ENCODE measurements at places on chromosomes 11 and 22. TPM values are rescaled to one million over a fixed set of nuclear protein-coding genes. Genes with fewer than 3 reads are reported as not detected.

NKAPD1 gene
- total RNA-seq, result 17.4 TPM

MUC5AC gene
- total RNA-seq, result not detected

OR5A1 gene
- not detected for total RNA-seq

CCDC82 gene
- 22.3 TPM for total RNA-seq

NPAT gene
- 11.1 TPM for total RNA-seq

ROBO4 gene
- total RNA-seq, result 151 TPM

LDHAL6A gene
- total RNA-seq, result not detected

ZNF280B gene
- total RNA-seq, result 0.56 TPM

NRIP3 gene
- 12.0 TPM for total RNA-seq

SHANK3 gene
- total RNA-seq, result 21.5 TPM

MYOD1 gene
- total RNA-seq, result not detected

OR52E8 gene
- total RNA-seq, result not detected

PDE2A gene
- total RNA-seq, result 10.2 TPM

MMP1 gene
- total RNA-seq, result 664 TPM

SYCE3 gene
- not detected for total RNA-seq

STK33 gene
- 0.19 TPM for total RNA-seq

DGCR6 gene
- 0.90 TPM for total RNA-seq

OSBPL5 gene
- total RNA-seq, result 22.1 TPM

USP2 gene
- 0.18 TPM for total RNA-seq

CDC42EP1 gene
- 23.1 TPM for total RNA-seq

TALDO1 gene
- total RNA-seq, result 250 TPM
